ENCODE measurements at places on chromosomes 6 and 20. TPM values are rescaled to one million over a fixed set of nuclear protein-coding genes. Genes with fewer than 3 reads are reported as not detected.
A peak's percentile ranks its signal among the peaks of the same experiment; 100 is the strongest.

GRCh38 chr6:114292431-114292830 lies 50.4 kb downstream of the HS3ST5 start:
- no peak for DNase-seq

MYBL2 gene
- 53.1 TPM for total RNA-seq

DNA sequence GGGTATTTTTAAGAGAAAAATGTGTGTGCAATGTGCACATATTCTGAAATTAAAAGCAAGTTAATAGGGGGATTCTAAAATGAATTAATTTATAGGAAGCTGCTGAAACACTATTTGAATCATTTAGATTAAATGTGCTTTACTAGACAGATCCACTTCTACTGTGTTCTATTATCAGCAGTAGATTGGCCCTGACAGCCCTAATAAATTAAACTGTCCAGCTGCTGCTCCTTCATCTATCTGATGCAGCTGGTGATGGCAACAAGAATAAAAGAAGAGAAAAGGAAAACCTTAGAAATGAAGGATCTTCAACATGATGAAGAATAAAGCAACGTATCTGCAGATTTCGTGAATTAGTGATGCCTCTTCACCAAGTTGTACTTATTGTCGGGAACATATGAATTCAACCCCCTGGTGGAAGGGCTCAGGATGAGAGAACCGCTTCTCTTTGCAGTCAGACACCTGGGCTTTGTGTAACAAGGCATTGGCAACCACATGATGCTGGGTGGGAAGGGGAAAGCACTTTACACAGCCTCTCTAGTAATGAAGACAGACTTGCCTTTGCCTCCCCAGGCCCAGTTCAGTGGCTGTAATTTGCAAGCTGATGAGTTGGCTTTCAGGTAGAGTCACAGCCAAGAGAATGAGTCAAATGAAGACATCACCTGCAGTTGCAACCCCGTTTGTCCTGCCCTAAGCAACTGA lies 94.4 kb downstream of the LAMP5 start:
- no peak for DNase-seq

VSX1 gene
- 2.8 TPM for total RNA-seq

DNA sequence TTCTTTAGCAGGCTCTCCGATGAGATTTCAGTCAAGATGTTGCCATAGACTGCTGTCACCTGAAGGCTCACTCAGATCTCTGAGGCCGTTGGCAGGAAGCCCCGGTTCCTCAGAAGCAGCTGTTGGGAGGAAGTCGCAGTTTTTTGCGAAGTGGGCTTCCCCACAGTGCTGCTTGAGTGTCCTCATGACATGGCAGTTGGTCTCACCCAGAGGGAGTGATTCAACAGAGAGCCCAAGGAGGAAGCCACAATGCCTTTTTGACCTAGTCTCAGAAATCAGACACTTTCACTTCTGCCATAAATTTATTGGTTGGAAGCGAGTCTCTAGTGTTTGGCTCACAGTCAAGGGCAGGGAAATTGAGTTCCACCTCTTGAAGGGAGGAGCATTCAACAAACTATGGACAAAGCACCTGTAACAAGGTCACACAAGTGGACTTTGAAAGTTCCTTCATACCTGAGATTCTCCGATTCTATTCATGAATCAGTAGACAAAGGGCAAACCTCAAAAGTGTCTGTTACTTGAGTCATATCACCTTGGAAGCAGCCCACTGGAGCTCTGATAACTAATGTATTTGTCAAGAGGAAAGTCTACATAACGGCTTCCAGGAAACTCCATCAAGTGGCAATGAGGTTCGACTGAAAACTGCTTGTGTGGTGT lies 208.3 kb downstream of the TASP1 start:
- peak; percentile 13 for DNase-seq
